ENCODE measurements at places on chromosomes 2 and 18.
A peak's percentile ranks its signal among the peaks of the same experiment; 100 is the strongest.

- DNase-seq = no peak
Measured at GRCh38 chr2:11364565-11364887, 20.1 kb upstream of the ROCK2 start.

DNA sequence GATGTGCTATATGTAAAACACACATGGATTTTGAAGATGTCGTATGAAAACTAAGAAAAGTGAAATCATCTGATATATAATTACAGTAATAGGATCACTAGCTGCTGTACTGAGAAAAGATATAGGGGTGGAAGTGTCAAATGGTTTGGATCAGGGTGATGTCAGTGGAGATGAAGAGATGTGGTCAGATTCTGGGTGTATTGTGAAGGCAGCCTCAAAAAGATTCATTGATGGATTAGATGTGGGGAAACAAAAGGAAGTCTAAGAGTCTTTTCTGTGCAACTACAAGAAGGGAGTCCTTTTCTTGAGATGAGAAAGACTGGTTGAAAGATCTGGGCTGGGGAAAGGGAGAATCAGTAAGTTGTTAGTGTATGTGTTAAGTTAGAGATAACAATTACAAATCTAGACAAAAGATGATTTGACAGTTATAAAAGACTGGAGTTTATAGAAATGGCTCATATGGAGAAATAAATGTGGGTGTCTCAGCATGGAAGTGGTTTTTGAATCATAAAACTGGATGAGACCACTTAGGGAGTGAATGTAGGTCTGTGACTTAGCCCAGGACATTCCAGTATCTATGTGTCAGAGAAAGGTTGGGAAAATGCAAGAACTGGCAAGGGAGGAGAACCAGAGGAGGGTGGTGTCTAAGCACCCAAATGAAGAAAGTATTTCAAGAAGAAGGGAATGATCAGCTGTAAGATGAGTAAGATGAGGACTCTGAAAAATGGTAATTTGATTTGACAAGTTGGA, 347.4 kb downstream of the PARD3B start:
- no peak for DNase-seq

DNA sequence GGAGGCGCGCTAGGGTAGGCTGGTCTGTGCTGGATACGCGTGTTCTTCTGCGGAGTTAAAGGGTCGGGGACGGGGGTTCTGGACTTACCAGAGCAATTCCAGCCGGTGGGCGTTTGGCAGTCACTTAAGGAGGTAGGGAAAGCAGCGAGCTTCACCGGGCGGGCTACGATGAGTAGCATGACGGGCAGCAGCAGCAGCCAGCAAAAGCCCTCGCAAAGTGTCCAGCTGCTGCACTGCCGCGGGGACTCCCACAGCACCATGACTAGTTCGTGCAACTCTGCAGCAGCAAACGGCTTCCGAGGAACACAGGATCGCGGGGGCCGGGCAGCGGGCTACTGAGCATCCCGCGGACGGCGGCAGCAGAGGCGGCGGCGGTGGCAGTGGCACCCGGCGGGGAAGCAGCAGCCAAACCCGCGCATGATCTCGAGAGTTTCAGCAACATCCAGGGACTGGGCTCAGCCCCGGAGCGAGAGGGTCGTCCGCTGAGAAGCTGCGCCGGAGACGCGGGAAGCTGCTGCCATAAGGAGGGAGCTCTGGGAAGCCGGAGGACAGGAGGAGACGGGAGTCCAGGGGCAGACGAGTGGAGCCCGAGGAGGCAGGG, 368 bp downstream of the TMEFF2 start:
- DNase-seq = no peak

DNA sequence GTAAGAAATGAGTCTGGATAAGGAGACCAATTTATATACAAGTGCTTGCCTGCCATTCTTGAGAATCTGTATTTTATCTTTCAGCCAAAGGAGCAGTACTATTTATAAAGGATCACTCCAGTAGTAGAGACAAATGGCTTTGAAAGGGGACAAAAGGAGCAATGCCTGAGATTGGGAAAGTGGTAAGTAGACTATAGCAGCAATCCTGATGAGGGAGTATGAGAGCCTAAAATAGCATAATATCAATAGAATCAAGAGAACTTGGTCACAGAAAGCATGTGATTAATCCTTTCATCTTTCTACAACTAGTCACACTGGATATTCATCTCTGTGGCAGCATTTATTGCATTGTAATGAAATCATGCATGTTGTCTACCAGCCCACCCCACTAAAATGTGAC, 20.2 kb downstream of the NRXN1 start:
- DNase-seq = no peak

DNA sequence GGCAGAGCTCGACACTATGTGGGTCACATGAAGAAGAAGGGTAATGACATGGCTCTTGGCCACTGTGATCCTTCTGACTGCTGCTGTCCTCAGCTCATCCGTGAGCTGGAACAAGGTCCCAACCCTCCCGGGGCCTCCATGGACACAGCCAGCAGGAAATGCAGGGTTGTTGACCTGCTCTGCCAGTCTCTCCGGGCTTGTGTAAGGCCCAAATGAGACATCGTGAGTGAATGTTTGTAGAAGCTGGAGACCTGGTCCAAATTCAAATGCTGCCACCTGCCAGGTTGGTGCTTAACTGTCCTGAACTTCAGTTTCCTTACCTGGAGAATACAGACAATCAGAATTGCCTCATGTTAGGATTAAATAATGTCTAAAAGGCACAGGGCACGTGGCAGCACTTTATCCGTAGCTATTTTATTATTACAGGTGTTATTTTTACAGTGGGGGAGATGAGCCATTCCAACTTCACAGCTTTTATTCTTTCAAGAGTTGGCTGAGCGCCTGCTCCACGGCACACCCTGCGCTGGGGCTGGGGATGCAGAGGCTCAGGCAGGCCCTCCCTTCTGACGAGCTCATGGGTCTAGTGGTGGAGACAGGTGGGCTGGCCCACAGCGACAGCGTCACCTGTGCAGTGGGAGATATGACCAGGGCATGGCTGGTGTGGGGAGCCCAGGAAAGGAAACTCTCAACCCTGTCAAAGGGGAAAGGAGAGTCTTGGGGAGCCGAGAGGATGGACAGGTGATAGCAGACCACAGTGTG, 15.1 kb downstream of the ARHGEF4 start:
- no peak for DNase-seq

GRCh38 chr2:53572696-53573095, 194.9 kb upstream of the CHAC2 start:
- no peak for DNase-seq

DNA sequence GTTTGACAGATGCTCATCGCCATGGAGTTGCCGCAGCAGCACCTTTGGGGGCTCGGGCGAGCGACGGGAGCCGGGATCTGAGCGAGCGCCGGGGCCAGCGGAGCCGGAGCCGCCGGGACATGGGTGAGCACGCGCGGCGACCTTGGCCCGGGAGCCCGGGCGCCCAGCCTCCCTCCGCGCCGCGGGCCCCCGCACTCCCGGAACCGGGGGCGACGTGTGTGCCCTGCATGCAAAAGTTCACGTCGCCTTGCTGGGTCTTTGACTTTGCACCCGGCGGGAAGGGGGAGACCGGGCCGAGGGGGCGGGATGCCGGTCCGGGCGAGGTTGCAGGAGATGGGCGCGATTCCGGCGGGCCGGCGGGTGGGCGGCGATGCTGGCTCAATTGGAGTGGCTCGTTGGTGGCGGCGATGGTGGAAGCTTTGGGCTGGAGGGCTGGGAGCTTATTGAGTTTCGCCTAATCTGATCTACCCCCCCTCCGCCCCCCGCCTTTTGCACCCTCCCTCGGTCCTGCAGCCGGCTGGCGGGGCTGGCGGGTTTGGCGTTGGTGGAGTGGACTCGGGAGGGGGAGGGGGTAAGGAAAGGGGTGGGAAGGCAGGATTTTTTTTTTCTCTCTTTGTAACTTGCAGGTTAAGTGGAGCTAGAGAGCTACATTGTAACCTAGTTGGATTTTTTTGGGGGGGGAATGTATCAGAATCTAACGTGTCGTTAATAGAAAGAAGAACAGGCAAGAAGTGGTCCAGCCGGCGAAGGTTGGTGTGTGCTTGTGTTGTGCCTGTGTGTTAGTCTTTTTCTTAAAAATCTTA, at the start of gene SETBP1:
Gene SETBP1 (plus strand): TSS at position 616 of the 803 bp plus-strand sequence. CDS start 20,459 bp downstream, outside the sequence.
- DNase-seq = peak; percentile 29

GRCh38 chr18:49492694-49493033, 5.6 kb upstream of the C18orf32 start:
- DNase-seq = no peak

DNA sequence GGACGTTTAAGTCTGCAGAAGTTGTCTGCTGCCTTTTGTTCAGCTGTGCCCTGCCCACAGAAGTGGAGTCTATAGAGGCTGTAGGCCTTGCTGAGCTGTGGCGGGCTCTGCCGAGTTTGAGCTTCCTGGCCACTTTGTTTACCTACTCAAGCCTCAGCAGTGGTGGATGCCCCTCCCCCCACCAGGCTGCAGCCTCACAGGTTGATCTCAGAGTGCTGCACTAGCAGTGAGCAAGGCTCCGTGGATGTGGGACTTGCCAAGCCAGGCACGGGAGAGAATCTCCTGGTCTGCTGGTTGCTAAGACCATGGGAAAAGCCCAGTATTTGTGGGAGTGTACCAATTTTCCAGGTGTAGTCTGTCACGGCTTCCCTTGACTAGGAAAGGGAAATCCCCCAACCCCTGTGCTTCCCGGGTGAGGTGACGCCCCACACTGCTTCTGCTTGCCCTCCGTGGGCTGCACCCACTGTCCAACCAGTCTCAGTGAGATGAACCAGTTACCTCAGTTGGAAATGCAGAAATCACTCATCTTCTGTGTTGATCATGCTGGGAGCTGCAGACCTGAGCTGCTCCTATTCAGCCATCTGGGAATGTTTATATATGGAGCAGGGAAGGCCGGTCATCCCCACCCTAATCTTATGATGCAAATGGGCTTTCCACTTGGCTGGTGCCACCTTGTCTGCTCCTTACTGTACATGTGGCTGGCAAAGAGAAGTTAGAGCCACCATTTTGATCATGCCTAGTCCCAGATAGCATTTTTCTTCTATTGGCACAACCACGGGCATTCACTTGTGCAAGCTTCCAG, 156.9 kb upstream of the ITGA6 start:
- DNase-seq = no peak

DNA sequence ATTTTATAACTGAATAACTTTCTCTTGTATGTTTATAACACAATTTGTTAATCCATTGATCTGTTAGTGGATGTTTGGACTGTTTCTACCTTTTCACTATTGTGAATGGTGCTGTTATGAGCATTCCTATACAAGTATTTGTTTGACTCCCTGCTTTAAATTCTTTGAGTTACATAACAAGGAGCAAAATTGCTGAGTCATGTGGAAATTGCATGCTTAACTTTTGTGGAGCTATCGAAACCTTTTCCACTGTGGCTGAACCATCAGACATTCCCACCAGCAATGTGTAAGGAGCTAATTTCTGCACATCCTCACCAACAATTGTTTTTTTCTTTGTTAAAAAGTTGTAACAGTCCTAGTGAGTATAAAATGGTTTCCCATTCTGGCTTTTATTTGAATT, 415.5 kb downstream of the CBLN2 start:
- no peak for DNase-seq

GRCh38 chr2:232174662-232175061, 203.9 kb upstream of the ALPP start:
- DNase-seq = no peak

DNA sequence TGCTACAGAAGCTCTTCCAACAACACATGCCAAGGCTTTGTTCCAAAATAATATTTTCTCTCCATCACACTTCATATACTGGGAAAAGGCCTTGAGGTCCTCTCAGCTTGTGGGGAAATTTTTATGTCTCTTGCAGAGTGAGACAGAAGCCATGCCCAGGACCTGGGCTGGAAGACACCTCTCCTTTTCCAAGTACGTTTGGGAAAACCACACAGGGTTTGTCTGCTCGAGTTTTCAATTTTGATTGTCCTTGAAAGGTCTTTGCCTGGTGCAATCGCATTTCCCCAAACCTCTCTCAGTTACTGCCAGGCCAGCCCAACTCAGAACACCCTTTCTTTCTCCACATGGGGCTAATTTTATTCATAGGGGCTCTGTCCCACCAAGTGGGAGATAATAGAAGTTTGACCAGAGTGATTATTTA, 272.2 kb downstream of the OSR1 start:
- no peak for DNase-seq

GRCh38 chr2:32963941-32964340, 17.2 kb downstream of the LTBP1 start:
- DNase-seq = no peak

DNA sequence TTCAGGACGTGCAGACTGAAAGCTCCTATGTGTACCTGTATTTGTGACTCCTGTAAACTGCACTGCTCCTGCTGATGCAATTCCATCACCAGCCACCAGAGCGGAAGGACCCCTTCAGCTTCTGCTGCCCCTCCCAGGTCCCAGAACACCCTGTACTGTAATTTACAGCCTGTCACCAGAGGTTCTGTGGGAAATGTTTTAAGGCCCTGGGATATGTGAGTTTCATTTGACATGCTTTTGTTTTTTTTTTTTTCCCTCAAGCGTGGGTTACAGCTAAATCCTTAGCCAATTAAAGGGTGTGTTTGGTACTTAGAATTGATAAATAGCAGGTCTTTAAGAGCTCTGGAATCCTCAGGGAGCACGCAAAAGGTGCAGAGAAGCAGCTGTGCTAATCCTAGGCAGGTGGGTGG, 79.4 kb downstream of the KCTD1 start:
- DNase-seq = no peak

- peak; percentile 75 for DNase-seq
Measured at GRCh38 chr2:73970850-73971471, 13.7 kb upstream of the TET3 start.

DNA sequence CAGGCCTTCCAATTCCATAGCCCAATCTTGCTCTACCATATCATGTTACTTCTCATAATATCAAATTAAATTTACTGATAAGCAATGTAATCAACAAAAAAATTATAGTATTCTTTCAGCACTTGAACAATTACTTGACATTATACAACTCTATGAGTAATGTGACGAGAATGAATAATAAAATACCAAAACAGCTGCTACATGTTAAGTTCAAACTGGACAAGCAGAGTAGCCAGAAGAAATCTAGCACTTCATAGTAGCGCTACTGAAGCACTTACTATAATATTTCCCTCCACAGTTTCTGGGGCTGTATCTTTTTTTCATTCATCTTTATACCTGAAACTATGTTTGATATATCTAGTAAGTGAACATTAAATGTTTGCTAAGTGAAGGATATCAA, 14.9 kb downstream of the PPP3R1 start:
- no peak for DNase-seq

- DNase-seq = no peak
Measured at GRCh38 chr2:170106102-170106840, 71.7 kb upstream of the MYO3B start.

DNA sequence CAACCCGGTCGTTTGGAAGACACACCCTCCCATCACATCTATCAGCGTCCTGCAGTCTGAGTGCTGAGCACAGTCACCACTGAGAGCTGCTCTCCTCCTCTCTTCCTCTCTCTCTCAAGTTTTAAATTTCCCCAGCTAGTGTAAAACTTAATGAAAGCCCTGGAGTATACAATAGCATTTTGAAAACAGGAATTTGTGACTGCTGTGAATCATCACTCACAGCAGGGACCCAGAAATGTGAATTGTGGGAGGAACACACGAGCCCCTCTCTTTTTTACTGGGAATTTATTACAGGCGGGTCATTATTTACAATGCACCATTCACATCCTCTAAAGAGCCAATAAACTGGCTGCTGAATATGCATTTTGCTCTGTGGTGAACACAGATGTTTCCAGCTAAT, 185.0 kb upstream of the SMIM21 start:
- no peak for DNase-seq

GRCh38 chr2:191615596-191615995, 62.3 kb upstream of the NABP1 start:
- DNase-seq = no peak
